ENCODE measurements at places on chromosomes 6 and 20. TPM values are rescaled to one million over a fixed set of nuclear protein-coding genes. Genes with fewer than 3 reads are reported as not detected.

HLA-DQA1 gene
- total RNA-seq, result 5.5 TPM

GHRH gene
- total RNA-seq, result not detected

MOCS3 gene
- total RNA-seq, result 3.6 TPM

MCCD1 gene
- total RNA-seq, result not detected

TBX18 gene
- not detected for total RNA-seq

OR2H2 gene
- not detected for total RNA-seq

SALL4 gene
- total RNA-seq, result 0.08 TPM

DNA sequence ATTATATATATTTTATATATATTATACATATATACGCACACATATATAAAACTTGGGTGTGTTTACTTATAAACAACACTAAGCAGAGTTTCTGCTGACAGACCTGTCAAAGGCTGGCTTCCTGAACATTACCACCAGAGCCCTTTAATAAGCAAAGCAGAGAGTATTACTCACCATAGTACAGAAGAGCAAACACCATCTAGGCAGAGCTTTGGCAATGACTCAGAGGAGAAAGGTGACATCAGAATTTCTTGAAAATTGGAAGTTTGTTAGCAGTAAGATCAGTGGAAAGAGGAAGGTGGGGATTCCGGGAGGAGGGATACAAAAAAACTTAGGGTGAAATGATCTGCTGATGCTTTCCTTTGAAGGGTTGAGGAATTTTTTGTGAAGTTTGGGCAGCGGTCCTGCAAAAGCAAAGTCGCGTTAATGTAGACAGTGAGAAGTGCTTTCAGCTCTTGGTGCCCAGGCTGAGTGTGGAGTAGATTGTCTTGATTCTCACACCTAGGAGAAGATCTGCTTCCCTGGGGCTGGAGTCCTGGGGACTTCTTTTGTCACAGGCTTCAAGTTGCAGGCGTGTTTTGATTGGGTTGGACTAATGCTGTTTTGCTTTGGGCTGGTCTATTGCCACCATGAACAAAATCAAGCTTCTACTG lies 109.6 kb upstream of the BACH2 start:
- DNase-seq, result peak; percentile 46

- DNase-seq, result no peak
Observed at GRCh38 chr6:81450180-81450579, 302.3 kb downstream of the TENT5A start.

- no peak for DNase-seq
Observed at GRCh38 chr20:58274384-58274783, 35.1 kb upstream of the RAB22A start.

DNA sequence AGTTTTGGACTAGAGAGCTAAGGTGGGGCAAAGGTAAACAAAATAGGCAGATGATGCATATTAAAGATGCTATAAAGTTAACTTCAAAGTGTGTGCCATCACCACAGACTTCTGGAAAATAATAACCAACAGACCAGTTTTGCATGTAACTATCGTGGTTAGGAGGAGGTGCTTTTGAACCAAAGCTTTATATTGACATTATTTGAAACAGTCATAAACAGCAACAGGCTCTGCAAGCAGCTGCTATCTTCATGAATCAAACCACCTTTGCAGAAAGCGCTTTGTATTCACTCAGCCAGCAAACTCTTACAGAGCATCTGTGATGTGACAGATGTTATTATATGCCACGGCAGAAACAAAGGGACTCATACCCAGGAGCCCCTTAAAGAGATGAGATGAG lies 81.9 kb downstream of the CRYBG1 start:
- DNase-seq, result no peak

DNA sequence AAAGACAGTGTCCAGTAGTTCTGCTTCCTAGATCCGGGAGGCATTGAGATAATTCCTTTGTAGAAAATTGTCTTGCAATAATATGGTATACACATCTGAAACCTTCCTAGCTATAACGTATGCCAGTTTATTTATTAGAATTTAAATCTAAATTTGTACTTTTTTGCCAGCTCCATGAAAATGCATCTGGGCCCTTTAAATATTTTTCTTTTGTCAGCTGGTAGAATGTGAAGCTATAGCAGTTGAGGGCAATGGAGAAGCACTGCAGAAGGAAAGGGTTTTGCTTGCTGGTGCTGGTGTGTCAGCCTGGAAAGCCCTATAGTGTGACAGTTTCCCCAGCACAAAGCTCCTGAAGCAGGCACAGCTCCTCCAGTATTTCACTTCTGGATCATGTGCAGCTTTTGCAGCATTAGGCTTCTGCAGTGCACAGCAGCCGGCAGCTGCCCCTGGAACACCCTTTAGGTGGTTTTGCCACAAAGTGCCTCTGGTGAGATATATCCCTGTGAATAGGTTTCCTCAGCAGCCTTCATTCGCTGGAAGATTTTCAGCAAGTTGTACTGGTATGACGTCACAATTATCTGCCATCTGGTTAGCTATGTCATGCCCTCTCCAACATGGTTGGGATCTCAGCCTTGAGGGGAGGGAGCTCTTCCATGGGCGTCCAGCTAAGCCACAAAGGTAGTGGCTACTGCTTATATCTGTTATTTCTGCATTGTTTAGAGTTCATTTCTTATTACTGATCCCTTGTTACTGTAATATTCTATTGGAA lies 40.0 kb upstream of the L3MBTL3 start:
- no peak for DNase-seq

GRCh38 chr20:54197621-54198604 lies 10.0 kb upstream of the PFDN4 start:
- no peak for DNase-seq

DNA sequence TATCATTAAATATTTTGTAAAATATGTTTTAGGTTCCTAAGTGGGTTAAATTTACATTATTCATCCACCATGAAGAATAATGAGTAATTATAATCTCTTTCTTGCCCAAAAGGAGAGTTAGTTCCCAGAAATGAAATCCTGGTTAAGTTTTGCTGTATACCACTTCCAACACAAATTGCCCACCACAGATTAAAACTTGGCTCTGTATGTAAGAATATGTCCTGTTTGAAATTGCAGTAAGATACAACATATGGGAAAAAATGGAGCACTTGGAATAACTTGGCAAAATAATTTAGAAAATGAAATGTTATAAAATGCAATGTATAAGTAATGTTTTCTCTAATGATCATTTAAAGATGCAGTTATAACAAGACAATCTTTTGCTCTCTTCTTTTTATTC lies 64.3 kb upstream of the GJE1 start:
- no peak for DNase-seq

DNA sequence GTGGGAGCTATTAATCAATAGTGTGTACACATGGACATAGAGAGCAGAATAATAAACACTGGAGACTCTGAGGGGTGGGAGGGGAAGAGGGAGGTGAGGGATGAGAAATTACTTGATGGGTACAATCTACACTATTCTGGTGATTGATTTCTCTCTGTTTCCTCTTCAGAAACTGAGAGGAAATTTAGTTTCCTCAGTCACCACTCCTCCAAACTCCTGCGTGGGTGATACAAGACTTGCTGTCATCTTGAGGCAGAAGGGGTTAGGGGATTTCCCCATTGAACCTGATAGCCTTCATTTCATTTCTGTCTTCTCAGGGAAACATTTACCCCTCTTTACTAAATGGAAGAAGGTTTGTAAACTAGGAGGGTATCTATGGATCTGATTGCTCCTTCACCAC lies 84.3 kb upstream of the ESR1 start:
- no peak for DNase-seq

DNA sequence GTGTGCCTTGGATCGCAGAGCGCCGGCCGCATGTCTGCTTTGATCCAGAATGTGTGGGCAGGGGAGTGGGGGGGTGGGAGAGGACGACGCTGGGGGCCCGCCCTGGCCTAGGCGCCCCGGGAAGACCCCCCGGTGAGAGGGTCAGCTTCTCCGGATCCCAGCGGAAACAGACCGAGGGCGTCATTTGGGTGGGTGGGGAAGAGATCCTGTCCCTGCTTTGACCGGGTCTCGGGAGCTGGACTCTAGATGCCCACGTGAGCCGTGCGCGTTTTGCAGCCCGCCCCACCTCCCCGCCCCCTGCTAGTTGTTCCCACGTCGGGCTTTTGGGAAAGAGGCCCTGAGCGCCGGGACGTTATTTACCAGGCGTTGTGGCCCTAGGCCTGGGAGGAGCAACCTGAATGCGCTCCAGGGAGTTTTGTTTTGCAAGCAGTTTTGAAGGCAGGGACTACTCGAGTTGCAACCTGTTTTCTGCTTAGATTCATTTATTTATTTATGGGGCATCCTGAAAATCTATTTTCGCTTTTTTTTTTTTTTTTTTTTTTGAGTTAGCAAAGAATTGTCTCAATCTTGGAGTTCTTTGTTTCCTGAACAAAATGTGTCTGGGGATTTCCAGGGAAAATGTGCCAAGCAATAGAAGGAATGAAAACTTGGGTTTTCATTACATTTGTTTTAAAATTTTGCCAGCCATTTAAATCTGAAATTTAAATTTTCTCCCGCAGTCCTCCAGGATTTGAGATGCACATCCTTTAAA lies 1.6 kb downstream of the DSP start:
- DNase-seq, result no peak

DNA sequence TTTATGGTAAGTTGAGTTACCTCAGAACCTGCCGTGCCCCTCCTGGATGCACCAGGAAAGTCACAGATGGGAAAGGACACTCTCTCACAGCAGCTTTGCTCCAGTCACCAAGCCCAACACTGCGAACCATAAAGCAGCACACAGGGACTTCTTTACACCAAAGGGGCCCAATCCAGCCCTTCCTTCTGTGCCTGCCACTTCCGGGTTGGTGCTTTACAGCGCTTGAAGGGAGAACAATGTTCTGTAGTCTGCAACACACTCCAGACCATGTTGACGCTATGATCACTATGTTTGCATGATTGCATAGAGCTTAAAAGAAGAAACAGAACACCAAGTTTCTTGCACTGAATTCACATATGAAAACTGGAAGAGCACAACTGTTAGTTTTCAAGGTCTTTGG lies 57.1 kb downstream of the SERAC1 start:
- no peak for DNase-seq

GRCh38 chr6:159627939-159628338 lies 65.1 kb downstream of the SOD2 start:
- no peak for DNase-seq

DNA sequence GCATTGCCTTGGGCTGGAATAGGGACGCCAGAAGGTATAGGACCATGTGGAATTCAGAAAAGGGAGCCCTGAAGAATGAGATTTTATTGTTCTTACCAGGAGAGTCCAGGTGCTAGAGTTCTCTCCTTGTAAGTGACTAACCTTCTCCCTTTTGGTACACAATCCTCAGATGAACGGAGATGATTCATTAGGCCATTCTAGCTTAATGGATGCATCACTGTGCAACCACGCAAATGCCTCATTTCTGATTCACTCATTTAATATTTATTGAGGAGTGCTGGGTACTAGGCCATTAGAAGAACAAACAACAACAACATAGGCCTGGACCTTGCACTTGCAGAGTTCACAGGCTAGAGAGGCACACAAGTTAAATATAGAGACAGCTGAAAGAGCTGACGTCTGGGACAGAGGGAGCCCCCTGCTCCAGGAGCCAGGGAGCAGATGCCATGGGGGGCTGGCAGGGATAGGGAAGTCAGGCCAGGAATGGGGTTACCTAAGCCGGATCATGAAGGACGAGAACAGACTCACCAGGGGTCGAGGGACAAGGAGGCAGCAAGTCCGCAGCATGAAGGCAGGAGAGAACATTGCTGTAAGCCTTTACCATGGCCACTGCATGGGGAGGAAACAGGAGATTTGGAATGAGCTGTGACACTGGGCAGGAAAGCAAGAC lies 179.5 kb upstream of the AKAP12 start:
- no peak for DNase-seq

DNA sequence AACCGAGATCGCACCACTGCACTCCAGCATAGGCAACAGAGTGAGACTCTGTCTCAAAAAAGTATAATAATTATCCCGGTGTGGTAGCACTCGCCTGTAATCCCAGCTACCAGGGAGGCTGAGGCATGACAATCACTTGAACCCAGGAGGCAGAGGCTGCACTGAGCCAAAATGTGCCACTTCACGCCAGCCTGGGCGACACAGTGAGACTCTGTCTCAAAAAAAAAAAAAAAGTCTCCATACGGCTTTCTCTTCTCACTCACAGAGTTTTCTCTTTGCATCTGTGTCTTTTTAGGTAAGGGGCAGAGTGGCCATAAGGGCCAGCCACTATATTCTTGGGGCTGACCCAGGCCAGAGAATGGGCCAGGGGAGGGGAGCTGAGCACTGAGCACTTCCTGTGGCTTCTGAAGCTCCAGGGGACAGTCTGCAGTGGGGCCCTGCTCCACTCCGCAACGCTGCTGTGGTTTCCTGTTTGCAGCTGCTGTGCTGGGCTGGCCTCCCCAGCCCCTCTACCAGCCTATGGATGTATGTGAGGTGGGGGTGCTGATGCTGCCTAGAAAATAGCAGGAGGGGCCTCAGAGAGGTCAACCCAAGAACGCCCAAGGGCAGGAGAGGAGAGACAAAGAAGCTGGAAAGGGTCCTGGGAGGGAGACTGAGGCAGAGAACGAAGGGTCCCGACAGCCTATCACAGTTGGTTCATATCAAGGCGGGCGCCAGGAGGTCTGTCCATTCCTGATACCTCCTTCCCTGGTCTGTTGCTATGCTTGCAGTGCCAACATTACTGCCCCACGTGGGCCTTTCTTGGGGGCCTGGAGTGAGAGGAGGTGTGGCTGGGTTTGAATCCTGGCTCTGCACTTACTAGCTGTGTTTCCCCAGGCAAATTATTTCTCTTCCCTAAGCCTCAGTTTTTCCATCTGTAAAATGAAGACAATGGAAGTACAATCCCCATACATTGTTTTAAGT lies 16.0 kb downstream of the SLA2 start:
- peak; percentile 50 for DNase-seq

GRCh38 chr6:131387562-131388447 lies 185.2 kb upstream of the ARG1 start:
- DNase-seq, result no peak

GRCh38 chr20:13929836-13930235 lies 60.6 kb downstream of the SEL1L2 start:
- no peak for DNase-seq

DNA sequence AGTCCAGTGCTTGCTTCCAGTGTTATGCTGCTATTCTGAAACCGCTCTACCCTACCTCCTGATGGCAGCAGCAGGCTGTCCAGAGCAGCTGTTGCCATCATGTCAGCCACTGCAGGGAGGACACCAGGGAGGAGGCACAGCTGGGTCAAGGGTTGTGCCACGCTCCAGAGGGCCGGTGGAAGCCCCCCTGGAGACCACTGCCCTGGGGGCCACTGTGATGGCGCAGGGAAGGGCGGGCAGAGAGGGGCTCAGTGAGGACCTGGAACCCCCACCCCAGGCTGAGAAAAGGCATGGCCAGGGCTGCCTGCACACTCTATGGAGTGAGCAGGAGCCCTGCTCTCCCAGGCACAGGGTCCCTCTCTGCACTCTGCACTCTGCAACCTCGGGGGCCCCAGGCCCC lies 271.3 kb upstream of the BTBD3 start:
- no peak for DNase-seq
